Activated CD4-positive, alpha-beta memory T cell treated with anti-CD3 and anti-CD28 coated beads, Interleukin-2, amount 10 ng/mL, durations not matched to agents 7 days and 5 days (primary cell): ENCODE measurements at places on chromosomes 2 and 18. TPM values are rescaled to one million over a fixed set of nuclear protein-coding genes. Genes with fewer than 3 reads are reported as not detected.

DNA sequence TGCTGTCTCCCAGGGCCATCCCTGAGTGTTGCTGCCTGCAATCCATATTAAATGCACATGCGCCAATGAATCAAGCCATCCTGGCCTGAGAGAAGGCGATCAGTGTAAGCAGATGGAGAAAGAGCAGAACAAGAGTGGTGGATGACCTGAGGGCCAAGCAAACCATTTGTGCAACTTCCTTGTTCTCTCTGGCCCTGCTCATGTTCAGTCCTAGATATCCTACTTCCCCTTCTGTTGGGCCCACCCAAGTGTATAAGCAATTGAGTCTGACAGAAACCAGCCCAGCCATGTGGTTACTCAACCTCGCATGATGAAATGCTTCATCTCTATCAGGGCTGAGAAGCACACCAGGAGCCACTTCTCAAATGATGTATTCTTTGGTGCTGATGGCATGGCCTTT lies 383.1 kb upstream of the ID2 start:
- DNase-seq, result no peak
- H3K27me3 ChIP-seq, result peaks cover 4% of the 10 kb centered on the region
- peaks cover 63% of the 10 kb centered on the region for H3K4me1 ChIP-seq
- no peak overlapping the region for H3K27ac ChIP-seq
- H3K36me3 ChIP-seq, result peaks cover 49% of the 10 kb centered on the region

DNA sequence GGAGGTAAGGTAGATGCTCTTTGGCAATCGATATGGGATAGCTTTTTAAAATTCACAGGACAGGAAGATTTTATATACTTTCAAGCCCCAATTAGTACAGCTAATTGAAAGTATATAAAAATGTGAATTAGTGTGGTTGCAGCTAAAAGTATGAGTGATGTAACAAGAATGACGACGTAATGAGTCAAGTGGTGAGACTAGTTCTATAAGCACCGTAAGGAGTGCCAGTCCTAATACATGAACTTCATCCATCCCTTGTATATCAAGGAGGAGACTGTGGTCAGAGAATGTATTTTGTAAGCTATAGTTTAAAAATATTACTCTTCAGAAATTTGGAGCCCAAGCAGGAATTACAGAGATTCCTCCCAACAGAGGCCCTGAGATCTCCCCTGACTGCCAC lies 25.8 kb downstream of the DNAJC27 start:
- DNase-seq, result no peak
- H3K4me1 ChIP-seq, result no peaks in the 10 kb centered on the region
- peaks cover 20% of the 10 kb centered on the region for H3K36me3 ChIP-seq
- no peaks in the 10 kb centered on the region for H3K27me3 ChIP-seq
- H3K27ac ChIP-seq, result no peak overlapping the region

SERPINB13 gene
- total RNA-seq, result not detected

DNA sequence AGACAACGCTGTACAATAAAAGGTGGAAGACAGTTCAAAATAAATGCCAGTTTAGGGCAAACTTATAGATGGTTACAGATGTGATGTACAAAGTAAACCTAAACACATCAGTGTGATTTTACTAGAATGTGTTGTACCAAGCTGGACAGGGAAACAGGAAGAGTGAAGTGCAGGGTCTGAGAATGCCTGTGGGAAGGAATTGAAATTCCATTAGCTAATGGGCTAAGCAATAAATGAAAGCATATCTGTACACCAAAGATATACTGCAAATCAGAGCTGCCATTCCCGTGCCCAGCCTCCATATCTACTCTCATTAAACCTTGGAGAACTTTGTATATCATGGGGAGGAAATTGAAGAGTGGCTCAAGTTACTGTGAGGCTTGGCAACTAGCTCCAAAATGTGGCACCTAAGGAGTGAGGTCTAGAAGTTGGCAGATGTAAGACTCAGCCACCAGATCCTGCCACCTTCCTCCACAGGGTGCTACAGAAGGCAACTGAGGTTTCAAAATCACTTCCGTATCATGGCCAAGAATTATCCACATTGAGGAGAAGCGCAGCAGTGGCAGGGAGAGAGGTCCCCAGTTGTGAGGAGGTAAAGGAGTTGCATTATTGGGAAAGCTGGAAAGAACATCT lies 277.8 kb downstream of the TCF4 start:
- no peak overlapping the region for H3K4me3 ChIP-seq
- peaks cover 2% of the 10 kb centered on the region for H3K27me3 ChIP-seq
- H3K27ac ChIP-seq, result no peak overlapping the region
- H3K4me1 ChIP-seq, result no peaks in the 10 kb centered on the region
- no peaks in the 10 kb centered on the region for H3K36me3 ChIP-seq

UGT1A5 gene
- not detected for total RNA-seq

- H3K27me3 ChIP-seq, result no peaks in the 10 kb centered on the region
- peaks cover 6% of the 10 kb centered on the region for H3K36me3 ChIP-seq
- H3K4me3 ChIP-seq, result no peak overlapping the region
- no peak for DNase-seq
- H3K27ac ChIP-seq, result no peak overlapping the region
These were observed 40.2 kb upstream of the WDSUB1 start for GRCh38 chr2:159326569-159327255.

- no peak overlapping the region for H3K4me3 ChIP-seq
- H3K4me1 ChIP-seq, result no peaks in the 10 kb centered on the region
- peak; percentile 26 for DNase-seq
- H3K27me3 ChIP-seq, result no peaks in the 10 kb centered on the region
These were observed 239.4 kb downstream of the KLHL29 start for GRCh38 chr2:23624378-23624777.

DNA sequence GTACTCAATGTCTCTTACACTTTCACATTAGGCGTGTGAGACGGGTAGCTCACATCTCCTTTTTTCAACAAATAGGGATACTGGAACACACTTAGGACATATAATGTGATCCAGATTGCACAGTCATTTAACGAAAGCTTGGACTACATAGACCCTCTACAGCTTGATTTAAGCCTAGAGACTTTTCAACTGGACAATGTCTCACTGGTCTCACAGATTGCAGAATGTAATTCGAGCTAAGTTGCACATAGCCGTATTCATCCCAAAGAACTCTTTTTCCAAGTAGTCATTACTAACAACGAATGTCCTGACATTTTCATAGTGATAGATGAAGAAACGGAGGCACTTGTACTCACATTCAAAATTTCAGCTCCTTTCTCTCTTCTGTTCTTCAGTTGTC lies 612.1 kb downstream of the ZEB2 start:
- no peak overlapping the region for H3K4me3 ChIP-seq
- peaks cover 5% of the 10 kb centered on the region for H3K4me1 ChIP-seq
- no peak for DNase-seq
- H3K27ac ChIP-seq, result no peak overlapping the region

DNA sequence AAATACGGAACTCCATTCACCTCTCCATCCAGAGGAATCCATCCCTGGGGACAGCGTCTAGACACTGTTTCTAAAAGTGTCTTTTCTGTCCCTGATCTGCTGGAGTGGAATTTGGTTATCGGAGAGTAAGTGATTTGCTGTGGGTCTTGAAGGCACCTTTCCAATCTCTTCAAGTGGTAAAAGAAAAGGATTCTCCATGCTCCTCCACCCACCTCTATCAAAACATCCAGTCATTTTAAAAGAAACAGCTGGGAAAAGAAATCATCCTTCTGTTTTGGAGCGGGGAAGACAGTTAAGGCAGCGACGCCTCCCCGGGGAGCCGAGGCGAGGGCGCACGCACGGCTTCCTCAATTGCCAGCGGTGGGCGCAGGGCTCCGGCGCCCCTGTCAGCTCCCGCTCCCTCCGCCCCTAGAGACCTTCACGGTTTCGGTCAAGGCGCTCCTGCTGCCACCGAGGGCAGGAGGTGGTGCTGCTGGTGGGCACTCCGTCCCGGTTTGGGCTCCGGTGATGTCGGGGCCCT lies 547 bp downstream of the SLC35F5 start:
- H3K4me1 ChIP-seq, result peaks cover 28% of the 10 kb centered on the region
- no peak for DNase-seq
- peaks cover 2% of the 10 kb centered on the region for H3K27me3 ChIP-seq
- H3K27ac ChIP-seq, result peak overlapping the region; percentile 98
